ENCODE measurements at places on chromosomes 6 and 20.

DNA sequence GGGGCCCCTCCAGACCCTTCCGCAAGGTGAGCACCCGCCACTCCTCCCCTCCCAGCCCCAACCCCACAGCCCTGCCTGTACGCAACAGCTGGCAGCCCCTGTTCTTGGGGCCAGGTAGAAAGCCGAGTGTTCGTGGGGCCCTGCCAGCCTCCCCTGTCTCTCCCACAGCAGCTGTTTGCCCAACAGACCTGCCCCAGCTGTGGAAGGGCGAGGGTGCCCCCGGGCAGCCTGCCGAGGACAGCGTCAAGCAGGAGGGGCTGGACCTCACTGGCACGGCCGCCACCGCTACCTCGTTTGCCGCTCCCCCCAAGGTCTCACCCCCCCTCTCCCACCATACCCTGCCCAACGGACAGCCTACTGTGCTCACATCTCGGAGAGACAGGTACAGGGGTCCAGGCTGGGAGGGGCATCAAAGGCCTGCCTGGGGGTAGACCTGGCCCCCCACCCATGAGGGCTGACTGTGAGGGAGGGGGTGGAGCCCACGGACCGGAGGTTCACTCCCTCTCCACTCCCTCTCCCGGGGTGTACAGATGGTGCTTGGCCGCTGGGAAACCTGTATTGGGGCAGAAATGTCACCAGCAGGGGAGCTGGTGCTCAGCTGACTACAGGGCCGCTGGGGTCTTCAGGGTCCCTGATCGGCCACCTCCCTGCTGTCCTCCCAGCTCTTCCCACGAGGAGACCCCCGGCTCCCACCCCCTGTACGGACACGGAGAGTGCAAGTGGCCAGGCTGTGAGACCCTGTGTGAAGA is 41.1 kb downstream of the FOXP4 start:
- DNase-seq: no peak

GRCh38 chr6:161303628-161304340 is 29.9 kb upstream of the AGPAT4 start:
- DNase-seq: no peak

DNA sequence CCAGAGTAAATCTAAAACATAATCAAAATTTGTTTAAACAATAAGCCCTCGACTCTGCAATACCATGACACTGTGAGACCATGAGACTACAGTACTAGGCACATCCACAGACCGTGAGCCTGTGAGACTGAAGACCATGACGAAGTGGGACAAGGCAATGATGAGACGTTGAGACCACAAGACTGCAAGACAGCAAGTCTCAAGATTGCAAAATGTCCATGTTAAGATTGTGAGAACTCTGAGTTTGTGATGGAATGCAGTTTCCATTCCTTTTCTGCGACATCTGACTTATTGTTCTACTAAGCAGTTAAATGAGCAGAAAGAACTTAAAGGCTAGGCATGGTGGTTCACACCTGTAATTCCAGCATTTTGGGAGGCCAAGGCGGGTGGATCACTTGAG is 102.1 kb upstream of the PHACTR1 start:
- no peak for DNase-seq

GRCh38 chr20:9993137-9993536 is 41.6 kb upstream of the ANKEF1 start:
- DNase-seq: no peak

DNA sequence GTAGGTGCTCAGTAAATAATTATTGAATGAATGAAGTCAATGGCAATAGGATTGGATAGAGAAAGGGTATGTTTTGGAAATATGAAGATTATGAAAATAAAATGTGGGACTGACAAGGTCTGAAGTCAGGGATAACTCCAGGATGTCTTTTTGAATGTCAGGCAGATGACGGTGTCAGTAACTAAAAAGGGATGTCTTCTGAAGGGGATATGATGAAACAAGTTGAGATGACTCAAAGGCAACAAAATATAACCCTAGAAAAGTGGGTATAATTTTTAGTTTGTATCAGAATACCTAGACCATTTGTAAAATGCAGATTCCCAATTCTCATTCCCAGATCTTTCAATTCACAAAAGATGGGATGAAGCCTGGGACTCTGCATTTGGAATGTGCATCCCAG is 257.3 kb upstream of the SGK1 start:
- DNase-seq: no peak

DNA sequence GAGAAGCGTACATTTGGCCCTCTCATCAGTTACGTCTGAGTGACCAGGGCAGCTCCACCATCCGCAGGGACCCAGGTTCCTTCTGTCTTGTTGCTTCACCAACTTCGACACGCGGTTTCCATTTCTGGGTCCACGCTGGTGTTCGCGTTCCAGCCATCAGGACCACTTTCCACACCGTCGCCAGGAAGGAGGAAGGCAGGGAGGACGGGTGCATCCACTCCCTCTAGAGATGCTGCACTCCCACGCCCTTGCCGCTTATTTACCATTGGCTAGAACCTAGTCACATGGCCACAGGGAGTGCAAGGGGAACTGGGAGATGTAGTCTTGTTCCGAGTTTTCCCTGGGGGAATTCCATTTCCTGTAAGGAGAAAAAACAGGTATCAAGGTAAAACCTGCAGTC is 33.2 kb upstream of the SNX9 start:
- DNase-seq: no peak

- no peak for DNase-seq
Measured at GRCh38 chr6:55058682-55059081, 115.6 kb upstream of the HCRTR2 start.

DNA sequence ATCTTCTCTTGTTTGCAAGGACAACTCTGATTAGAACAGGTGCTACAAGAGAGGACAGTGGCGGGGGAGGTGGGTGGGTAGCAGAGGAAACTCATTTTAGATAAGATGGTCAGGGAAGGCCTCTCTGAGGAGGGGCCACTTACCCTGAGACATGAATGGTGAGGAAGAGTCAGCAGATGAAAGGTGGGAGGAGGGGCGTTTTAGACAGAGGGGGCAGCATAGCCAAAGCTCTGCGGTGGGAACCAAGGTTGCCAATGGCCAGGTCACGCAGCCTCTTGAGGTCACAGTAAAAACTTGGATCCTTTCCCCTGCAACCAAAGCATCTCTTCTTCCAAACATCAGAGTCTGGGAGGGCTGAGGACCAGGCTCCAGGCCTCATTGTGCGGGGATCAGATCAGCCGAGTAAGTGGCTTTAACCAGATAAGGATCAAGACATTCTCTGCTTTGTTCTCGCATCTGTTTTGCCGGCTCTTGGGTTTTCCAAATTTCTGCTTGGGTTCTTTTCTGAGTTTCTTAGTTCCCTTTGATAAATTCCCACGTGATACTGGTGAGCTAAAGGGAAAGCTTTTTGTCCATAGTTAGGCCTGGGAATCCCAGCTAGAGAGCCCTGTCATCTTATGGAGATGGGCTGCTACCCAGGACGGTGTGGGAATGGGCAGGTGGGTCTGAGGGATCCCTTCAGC is 5.5 kb upstream of the CD40 start:
- DNase-seq: no peak

GRCh38 chr20:50347284-50348063 is 156.8 kb downstream of the CEBPB start:
- no peak for DNase-seq
